ENCODE measurements at places on chromosomes 3 and 15.

DNA sequence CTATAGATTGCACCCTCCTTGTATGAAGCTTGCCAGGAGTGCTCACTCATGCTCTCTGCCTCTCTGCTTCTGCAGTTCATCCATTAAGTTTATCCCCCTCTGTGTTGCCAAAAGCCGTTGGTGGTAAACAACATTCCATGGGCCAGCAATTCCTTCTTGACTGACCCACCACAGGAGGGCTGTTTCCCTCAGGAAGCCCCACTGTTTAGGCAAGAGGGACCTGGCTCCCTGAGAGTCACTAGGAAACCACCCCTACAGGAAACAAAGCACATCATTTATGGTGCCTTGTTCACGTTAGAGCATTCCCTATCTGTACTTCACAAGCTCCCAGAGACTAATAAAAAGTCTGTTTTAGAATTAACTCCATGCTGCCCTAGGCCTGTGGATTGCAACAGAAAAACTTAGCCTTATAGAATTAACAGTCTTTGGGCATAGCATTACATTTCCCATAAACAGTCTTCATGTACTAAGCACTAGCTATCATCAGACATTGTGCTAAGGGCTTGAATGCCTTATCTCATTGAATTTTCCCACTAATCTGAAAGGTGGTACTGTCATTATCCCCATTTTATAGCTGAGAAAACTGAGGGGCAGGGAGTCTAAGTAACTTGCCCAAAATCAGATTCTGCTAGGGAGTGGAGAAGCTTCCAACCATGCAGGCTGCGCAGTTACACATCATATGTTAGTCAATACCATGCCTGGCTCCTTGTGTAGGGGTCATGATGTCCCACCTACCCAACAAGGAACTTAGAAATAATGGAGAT, 149.9 kb downstream of the SHQ1 start:
- DNase-seq = no peak

- no peak for DNase-seq
Observed at GRCh38 chr3:168248383-168249204, 152.9 kb upstream of the GOLIM4 start.

GRCh38 chr3:98560911-98561310, 29.1 kb downstream of the GPR15 start:
- DNase-seq = no peak

- no peak for DNase-seq
Observed at GRCh38 chr3:120349855-120350125, 636 bp upstream of the LRRC58 start.

- no peak for DNase-seq
Observed at GRCh38 chr3:187352581-187353575, 15.3 kb upstream of the RTP4 start.

- no peak for DNase-seq
Observed at GRCh38 chr15:48363474-48363873, 32.2 kb downstream of the DUT start.

DNA sequence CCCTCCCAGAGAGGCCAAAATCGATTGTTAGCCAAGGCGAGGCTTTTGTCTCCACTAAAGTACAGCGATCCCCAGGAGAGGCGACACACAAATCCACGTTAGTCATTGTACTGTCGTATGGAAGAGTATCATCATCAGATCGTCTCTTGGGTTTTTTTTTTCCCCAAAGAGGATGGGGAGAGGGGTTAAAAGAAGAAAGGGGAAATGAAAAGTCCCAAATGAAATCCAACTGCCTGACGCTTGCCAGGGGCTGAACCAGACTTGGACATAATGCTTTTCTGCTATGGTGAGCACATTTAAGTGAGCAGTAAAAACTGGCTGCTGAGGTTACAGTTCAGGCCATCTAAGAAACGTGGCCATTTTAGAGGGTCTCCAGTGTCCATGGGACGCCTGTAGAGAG, 37.9 kb upstream of the CTSH start:
- no peak for DNase-seq

DNA sequence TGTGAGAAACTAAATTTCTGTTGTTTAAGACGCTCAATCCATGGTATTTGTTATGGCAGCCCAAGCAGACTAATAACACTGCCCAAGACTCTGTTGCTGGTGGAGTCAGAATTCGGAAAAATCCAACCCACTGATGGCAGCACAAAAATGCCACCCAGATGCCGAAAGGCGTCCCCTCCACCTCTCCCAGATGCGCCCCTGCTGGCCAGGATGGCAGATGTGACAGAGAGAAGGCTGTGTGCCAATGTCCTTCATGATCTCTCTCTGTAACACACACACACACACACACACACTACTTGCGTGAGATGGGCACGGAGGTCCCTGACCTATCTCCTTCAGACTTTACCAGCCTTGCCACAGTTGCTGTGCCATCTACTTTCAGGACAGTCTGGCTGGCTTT, 10.9 kb upstream of the LYSMD4 start:
- DNase-seq = no peak

DNA sequence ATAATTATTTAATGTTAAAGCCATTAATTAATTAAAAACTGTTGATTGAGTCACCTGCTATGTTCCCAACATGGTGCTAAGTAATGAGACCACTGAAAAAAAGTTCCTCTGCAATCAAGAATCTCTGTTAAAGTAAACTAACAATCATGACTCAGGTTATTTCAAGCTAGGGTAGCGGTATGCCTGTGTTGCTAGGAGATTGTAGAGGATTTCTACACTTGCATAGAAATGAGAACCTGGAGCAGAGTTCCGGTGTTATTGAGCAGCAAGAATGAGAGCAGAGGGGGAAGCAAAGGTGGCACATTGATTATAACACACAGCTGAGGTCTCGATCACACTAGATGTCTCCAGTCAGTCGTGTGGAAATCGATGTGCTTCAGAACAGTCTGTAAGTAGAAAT, 41.4 kb downstream of the C3orf85 start:
- DNase-seq = no peak

- DNase-seq = no peak
Observed at GRCh38 chr3:119541547-119541946, 17.9 kb downstream of the CD80 start.

- DNase-seq = no peak
Observed at GRCh38 chr3:110618512-110619226, 452.9 kb upstream of the NECTIN3 start.

GRCh38 chr3:49098429-49098828, 4.6 kb upstream of the QRICH1 start:
- DNase-seq = no peak

DNA sequence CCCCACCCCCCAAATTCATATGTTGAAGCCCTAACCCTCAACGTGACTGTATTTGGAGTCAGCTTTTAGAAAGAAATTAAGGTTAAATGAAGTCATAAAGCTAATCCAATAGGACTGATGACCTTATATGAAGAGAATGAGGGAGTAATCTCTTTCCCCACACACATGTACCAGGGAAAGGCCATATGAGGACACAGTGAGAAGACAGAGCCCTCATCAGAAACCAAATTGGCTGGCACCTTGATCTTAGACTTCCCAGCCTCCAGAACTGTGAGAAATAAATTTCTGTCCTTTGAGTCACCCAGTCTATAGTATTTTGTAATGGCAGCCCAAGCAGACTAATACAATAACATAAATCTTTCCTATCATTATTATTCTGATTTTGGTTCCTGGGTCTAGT, 194.7 kb upstream of the NANOGP8 start:
- DNase-seq = no peak

DNA sequence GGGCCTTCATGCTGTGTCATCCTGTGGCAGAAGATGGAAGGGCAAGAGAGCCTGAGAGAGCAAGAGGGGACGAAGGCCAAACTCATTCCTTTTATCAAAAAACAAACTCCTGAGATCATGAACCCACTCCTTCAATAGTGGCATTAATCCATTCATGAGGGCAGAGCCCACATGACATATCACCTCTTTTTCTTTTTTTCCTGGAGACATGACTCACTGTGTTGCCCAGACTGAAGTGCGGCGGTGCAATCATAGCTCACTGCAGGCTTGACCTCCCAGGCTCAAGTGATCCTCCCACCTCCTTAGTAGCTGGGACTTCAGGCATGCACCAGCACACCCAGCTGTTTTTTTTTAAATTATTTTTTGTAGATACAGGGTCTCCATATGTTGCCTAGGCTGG, 92.0 kb upstream of the RNU6-1 start:
- no peak for DNase-seq

- no peak for DNase-seq
Observed at GRCh38 chr3:22012471-22012870, 261.5 kb upstream of the ZNF385D start.

DNA sequence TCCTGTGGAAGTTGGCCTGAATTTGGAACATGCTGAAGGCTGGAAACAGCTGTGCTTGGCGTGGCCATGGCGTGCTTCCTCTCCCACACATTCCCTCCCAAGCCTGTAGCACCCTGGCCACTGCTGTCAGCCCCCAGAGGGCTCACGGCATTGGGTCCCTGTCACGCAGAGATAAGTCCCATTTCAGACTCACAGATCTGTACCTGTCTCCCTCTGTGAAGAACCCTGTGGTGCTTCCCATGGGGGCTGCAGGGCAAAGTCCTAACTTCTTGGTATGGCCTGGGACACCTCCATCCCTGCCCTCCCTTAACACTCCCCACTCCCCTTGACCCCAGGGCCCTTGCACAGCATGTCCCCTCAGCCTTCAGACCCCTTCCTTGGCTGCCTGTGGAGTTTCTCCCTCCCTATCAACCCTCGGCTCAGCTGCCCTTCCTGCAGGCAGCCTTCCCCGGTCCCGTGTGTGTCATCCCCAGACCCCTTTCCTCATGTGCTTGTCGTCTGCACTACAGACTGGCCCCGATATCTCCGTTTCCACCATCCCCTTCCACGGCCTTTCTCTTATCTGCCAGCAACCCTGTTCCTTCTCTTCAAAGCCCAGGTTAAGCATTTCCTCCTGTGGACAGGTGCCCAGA, 28.6 kb downstream of the ABTB1 start:
- DNase-seq = no peak

DNA sequence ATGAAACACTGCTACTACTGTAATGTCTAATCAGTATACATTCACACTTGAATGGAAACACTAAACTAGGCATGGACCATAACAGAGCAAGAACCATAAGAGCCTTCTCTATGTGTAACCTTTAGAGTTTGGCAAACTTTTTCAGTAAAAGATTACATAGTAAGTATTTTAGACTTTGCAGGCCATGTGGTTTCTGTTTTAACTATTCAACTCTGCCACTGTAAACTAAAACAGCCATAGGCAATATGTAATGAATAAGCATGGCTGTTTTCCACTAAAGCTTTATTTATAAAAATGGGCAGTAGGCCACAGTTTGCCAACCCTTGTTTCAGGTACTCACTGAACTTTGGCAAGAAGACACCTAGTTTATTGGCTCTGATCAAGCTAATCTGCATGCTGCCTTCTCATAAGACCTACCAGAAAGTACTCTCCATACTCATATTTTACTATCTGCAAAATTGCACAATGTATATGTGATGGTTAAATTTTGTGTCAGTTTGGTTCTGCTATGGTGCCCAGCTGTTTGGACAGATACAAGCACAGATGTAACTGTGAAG, 46.0 kb downstream of the UACA start:
- DNase-seq = no peak

GRCh38 chr3:13710251-13710650, 161.3 kb downstream of the FBLN2 start:
- no peak for DNase-seq

DNA sequence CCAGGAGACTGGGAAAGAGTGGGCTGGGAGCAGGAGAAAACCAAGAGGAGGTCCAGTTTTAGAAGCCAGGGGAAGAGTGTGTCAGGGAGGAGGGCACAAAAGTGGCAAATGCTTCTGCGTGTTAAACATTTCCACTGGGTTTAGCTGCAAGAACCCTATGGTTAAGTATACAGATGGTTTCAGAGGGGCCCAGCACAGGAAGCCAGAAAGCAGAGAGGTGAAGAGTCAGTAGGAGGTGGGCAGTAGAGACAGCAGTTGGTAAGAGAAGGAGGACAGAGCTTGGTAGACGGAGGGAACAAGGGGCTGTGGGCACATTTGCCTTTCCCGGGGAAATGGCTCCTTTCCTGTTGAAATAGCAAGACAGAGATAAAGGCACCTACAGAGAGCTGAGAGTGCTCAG, 133.8 kb downstream of the EPHB1 start:
- no peak for DNase-seq

DNA sequence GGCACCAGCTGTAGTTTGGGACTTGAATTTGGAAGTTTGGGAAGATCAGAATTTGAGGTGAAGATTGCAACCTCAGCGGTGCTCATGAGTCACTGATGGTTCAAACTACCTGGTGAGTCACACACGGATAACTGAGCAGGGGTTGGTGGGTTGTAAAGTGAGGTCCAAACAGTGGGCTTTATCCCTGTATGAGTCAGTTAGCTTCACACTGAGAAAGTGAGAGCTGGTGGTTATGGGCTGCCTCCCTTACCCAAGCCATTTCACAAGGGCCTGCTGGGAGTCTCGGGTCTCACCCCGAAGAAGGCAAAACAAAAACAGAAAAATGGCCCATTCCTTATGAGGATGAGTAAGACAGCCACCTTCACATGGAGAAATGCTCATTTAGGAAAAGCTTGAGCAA, 77.0 kb downstream of the ITGA11 start:
- no peak for DNase-seq

- DNase-seq = no peak
Observed at GRCh38 chr3:178771511-178771910, 235.3 kb downstream of the KCNMB2 start.

- no peak for DNase-seq
Observed at GRCh38 chr3:173913397-173913796, 515.9 kb downstream of the NLGN1 start.

GRCh38 chr3:40876009-40876408, 323.3 kb upstream of the CTNNB1 start:
- DNase-seq = no peak

DNA sequence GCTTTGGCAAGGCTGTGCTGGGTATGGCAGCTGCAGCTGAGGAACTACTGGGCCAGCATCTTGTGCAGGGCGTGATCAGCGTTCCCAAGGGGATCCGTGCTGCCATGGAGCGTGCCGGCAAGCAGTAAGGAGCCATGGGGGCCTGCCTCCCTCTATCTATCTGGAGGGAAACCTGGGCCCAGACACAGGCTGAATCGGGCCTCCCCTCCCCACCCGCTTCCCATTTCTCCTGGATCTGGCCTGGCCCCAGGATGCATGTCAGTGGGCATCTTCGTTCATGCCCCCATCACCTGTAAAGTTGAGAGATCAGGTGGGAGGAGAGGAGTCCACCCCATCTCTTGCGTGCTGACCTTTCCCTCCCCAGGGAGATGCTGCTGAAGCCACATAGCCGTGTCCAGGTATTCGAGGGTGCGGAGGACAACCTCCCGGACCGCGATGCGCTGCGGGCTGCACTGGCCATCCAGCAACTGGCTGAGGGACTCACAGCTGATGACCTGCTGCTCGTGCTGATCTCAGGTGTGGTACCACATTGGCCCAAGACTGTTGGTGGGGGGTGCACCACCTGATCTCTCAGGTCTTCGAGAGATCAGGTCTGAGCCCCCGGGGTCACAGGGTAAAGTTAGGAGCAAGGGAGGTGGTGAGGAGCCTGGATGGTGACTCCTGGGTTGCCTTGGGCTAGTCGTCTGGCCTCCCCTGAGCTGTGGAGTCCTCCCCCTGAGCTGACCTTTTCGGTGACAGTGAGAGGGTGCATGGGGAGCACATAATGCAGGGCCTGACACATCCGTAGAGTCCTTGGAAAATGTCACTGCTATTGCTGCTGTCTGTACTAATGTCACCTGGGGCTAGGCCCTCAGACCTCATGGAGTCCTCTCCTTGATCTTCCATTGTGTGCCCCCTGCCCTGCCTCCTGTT, 3.2 kb downstream of the GLYCTK start:
- DNase-seq = no peak
